ENCODE measurements at places on chromosomes 4 and X.

- DNase-seq: no peak
These were observed 196.3 kb downstream of the GPAT3 start for GRCh38 chr4:83732114-83732635.

DNA sequence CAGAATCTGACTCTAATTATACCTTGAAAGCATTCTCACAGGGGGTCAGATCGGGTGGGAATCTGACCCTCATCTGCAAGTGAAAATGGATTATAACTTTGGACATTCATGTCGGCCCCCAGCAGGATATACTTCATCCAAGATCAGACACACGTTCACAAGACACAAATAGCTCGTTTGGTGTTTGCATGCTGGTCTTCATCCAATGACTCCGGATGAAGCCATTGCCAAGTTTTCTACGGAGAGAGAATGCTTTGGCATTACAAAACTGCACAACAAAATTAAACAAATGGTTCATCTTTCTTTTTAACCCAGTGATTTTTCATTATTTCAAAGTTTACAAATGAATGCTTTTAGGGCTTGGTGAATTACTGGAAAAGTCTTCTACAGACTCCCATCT, 105.5 kb downstream of the MID1 start:
- no peak for DNase-seq

- DNase-seq: no peak
These were observed 284.2 kb downstream of the RCHY1 start for GRCh38 chr4:75229806-75230570.

- no peak for DNase-seq
These were observed at the start of gene AKAP14 for GRCh38 chrX:119895843-119896326. Gene AKAP14, plus strand, starts transcription at chrX:119895893. Its CDS starts 7,331 bp downstream, at chrX:119903224.

DNA sequence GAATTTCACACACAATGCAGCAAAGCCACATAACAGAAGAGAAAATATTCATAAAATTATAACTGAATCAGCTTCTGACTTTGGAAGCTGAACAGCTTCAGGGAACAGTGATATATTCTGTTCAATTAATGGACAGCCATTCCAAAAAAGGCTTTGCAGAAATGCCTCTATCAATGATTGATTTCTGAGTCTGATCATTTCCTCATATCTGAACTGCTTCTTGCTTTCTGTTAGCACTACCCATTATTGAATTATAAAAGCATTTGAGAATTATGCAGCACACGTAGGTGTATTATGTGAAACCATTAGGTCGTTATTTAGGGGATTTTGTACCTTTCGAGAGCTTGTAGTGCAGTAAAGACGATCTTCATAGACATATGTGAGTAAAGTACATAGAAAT, 159.6 kb downstream of the STIM2 start:
- no peak for DNase-seq

DNA sequence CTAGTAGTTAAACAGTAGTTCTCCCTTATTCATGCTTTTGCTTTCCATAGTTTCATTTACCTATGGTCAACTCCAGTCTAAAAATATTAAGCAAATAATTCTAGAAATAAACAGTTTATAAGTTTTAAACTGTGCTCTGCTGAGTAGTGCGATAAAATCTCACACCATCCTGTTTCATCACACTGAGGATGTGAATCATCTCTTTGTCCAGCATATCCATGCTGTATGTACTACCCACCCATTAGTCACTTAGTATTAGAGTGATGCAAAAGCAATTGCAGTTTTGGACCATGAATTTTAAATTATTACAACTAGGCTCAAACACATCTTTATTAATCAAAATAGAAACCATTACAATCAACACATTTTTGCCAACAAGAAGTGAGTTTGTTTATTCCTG, 187.4 kb downstream of the TEX13C start:
- no peak for DNase-seq

DNA sequence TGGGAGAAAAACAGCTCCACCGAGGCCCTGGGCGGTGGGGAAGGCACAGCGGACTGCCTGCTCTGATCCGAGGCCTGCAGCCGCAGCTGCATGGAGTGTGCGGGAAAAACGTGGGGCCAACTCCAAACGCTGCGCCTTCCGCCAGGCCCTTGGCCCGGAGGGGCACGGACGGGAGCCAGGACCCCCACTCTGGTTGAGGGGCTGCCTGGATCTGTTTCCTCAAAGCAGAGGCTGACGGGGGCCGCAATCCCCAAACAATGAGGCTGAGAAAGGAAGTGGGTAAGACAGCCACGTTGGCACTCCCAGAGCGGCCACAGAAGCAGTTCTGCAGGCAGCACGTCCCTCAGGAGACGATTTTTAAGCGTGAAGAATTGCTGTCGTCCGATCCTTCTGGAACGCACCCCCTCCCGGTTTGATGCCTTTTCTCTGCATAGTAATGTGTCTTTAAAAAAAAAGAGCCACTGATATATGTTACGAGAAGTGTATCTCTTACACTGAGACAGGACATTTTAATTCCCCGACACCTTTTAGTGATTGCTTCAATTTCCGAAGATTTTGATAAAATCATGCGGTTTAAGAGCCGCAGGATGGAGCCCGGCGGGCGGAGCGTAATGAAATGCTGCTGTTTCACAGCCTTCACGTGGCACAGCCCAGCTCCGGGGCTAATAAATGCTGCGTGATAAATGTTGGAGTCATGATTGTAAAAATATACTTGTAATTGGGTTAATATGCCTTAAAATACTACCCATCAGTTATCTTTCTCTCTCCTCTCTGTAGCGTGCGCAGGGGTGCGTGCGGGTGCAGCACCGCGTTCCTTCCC, 85.7 kb downstream of the FAM53A start:
- DNase-seq: no peak

GRCh38 chr4:80153874-80154544, 43.3 kb upstream of the PRDM8 start:
- DNase-seq: no peak

- no peak for DNase-seq
These were observed 404.1 kb downstream of the GPM6A start for GRCh38 chr4:175407926-175408325.

GRCh38 chrX:154761977-154762536, 607 bp upstream of the DKC1 start:
- DNase-seq: no peak

DNA sequence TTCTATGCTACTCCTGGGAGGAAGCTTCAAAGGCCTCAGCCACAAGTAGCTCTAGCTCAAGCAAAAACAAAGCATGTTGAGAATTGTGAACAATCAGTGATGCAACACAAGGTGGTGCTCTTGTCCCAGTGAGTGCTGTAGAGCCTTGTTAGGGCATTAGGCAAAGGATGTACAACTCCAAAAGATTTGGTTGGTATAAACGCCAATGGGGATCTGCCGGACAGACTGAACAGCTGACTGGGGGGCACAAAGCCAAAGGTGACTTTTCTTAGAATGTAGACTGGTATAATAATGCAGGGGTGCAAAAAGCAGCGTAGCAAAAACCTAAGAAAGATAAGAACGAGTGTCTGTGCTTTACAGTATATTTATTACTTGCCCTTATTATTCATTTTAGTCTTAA, 62.6 kb upstream of the ALB start:
- DNase-seq: no peak

All from heart right ventricle (tissue), 16 donors.